ENCODE measurements at places on chromosomes 1 and 21.

DNA sequence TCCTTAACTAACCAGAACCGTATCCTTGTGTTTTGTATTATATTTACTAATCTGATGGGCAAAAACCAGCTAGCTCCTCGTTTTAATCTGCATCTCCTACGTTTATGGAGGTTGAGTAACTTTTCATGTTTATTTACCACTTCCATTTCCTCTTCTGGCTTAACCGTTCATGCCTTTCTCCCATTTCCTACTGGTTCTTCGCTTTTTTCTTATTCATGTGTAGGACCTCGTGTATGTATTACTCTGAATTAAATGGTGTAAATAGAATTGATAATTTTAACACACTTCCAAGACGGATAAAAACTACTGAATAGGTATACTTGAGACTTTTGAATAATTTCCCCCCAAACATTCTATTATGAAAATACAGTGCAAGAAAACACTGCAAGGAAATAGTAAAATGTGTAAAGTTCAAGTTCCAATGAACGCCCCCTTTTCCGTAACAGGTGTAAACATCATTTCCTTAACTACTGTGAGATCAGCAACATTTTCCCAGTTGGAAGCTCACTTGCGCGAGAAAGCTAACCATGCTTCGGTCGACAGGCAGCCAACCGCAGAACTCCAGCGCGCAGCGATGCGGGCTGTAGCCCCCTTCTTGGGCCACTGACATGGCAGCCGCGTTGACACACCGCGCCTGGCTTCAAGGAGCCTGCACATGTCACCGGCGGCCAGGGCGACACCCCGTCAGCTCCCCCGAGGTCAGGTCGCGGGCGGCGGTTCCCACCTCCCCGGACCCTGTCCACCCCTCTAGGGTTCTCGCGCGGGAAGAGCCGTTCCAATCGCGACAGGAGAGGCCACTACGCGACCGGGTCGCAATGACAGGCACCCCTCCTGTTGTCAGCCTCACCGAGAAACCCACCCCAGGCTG, 816 bp downstream of the EDEM3 start:
- peaks cover 13% of the 10 kb centered on the region for H3K4me1 ChIP-seq
- H3K4me3 ChIP-seq, result peak overlapping the region; percentile 90
- no peaks in the 10 kb centered on the region for H3K36me3 ChIP-seq
- H3K27ac ChIP-seq, result peak overlapping the region; percentile 92

GRCh38 chr1:51954783-51955182, 35.7 kb downstream of the RAB3B start:
- no peaks in the 10 kb centered on the region for H3K4me1 ChIP-seq
- no peak overlapping the region for H3K4me3 ChIP-seq
- DNase-seq, result no peak
- no peak overlapping the region for H3K27ac ChIP-seq

GRCh38 chr1:211257826-211258225, 1.3 kb upstream of the RCOR3 start:
- H3K4me1 ChIP-seq, result peaks cover 16% of the 10 kb centered on the region
- no peaks in the 10 kb centered on the region for H3K27me3 ChIP-seq
- peak overlapping the region; percentile 94 for H3K4me3 ChIP-seq
- no peak for DNase-seq
- H3K27ac ChIP-seq, result peak overlapping the region; percentile 98

DNA sequence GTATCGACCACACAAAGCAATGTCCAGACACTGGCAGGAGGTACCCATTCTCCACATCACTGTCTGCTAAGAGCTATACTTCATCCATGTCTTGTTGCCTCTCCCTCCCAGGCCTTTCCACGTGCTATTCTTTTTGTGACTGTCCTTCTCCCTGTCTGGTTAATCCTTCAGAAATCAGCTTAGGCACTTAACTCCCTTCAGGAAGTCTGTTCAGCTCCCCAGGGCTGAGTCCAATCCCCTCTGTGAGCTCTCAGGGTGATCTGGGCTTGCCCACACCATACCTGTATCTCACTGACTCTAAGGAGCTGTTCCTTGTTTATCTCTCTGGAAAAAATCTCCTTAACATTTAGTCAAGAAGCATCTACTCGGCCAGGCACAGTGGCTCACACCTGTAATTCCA, 69.4 kb downstream of the NID1 start:
- no peak for DNase-seq
- no peaks in the 10 kb centered on the region for H3K27me3 ChIP-seq
- H3K36me3 ChIP-seq, result peaks cover 10% of the 10 kb centered on the region

GRCh38 chr1:23537296-23537973, 6.4 kb upstream of the E2F2 start:
- H3K4me1 ChIP-seq, result peaks cover 4% of the 10 kb centered on the region
- no peak for DNase-seq
- no peak overlapping the region for H3K4me3 ChIP-seq
- H3K27me3 ChIP-seq, result no peaks in the 10 kb centered on the region
- H3K27ac ChIP-seq, result no peak overlapping the region

- H3K36me3 ChIP-seq, result no peaks in the 10 kb centered on the region
- DNase-seq, result no peak
- H3K27ac ChIP-seq, result no peak overlapping the region
- no peak overlapping the region for H3K4me3 ChIP-seq
- H3K27me3 ChIP-seq, result peaks cover 4% of the 10 kb centered on the region
- peaks cover 14% of the 10 kb centered on the region for H3K4me1 ChIP-seq
Measured at GRCh38 chr1:3450202-3450863, 4.1 kb upstream of the ARHGEF16 start.

- no peak overlapping the region for H3K4me3 ChIP-seq
- H3K27ac ChIP-seq, result no peak overlapping the region
- H3K27me3 ChIP-seq, result no peaks in the 10 kb centered on the region
- H3K4me1 ChIP-seq, result no peaks in the 10 kb centered on the region
- DNase-seq, result no peak
- no peaks in the 10 kb centered on the region for H3K36me3 ChIP-seq
Measured at GRCh38 chr21:29786496-29787360, 153.1 kb downstream of the GRIK1 start.

GRCh38 chr1:88376421-88376820, 307.7 kb upstream of the PKN2 start:
- no peaks in the 10 kb centered on the region for H3K36me3 ChIP-seq
- H3K27ac ChIP-seq, result no peak overlapping the region

Data from thoracic aorta (tissue), 2 donors.